ENCODE measurements at places on chromosomes 1 and 21. TPM values are rescaled to one million over a fixed set of nuclear protein-coding genes. Genes with fewer than 3 reads are reported as not detected.

DNA sequence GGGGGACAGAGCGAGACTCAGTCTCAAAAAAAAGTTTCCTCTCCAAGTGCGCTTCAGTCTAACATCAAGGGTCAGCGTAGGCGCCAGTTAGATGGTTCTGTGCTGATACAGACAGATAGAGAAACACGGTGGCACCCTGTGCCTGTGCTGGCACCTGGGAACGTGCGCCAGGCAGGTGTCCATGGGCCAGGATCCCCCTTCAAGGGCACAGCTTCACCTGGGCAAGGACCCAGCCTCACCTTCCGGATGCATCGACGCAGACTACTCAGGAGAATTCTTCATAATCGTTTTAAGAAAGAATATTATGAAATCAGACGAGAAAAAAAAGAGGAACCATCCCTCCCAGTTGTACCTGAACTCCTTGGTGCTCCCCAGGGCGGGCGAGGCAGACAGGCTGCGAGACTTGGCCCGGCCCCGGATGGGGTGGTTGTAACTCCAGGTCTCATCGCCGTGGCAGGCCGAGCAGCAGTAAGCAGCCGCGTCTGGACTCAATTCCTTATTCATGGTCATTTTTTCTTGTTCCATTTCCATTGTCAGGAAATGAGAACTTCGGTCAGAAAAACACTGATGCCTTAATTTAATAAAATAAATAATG, 13.3 kb downstream of the NADK start:
- DNase-seq = peak; percentile 76

Gene HOOK1
- total RNA-seq = not detected

DNA sequence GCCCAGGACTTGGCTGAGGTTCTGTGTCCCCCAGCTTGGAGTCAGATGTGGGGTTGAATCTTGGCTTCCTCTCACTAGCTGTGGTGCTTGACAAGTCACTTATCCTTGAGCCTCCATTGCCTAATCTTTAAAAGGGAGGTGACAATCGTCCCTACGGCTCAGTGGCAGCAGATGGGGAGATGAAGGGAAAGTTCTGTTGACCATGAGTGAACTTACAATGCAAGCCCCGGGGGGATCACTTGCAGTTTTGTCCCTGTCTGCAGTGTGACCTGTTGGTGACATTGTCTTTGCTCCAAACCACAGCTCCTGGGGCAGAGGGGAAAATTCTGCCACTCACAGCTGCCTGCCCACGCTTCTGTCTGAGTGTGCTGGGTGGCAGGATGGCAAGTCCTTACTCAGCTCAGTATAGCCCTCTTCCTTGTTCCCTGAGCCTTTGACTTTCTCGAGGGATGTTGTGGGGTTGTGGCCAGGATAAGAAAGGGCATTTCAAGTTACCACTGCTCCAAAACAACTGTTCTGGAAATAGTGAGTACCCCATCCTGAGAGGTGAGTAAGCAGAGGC, 1.7 kb downstream of the PCSK9 start:
- no peak for DNase-seq

Gene INSRR
- 0.10 TPM for total RNA-seq

GRCh38 chr1:10536133-10536770, 61.5 kb downstream of the PEX14 start:
- DNase-seq = no peak

GRCh38 chr1:238488401-238488800, 597.7 kb upstream of the ZP4 start:
- DNase-seq = no peak

DNA sequence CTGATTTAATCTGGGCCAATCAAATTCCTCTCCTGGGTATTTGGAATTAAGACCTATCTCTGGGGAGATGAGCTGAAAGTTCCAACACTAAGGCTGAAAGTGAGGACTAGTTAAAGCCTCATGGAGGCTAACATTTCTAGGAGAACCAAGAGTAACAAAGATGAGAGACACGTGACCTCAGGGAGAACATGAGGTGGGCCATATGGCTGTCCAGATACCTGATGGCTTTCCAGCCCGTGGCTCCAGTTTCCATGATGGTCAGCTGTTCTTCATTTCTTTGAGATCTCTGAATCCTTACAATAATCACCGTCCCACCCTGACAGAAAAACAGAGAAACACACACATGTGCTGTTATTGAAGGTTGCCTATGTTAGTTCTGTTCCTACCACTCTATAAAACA, 66.1 kb downstream of the LEPR start:
- no peak for DNase-seq

DNA sequence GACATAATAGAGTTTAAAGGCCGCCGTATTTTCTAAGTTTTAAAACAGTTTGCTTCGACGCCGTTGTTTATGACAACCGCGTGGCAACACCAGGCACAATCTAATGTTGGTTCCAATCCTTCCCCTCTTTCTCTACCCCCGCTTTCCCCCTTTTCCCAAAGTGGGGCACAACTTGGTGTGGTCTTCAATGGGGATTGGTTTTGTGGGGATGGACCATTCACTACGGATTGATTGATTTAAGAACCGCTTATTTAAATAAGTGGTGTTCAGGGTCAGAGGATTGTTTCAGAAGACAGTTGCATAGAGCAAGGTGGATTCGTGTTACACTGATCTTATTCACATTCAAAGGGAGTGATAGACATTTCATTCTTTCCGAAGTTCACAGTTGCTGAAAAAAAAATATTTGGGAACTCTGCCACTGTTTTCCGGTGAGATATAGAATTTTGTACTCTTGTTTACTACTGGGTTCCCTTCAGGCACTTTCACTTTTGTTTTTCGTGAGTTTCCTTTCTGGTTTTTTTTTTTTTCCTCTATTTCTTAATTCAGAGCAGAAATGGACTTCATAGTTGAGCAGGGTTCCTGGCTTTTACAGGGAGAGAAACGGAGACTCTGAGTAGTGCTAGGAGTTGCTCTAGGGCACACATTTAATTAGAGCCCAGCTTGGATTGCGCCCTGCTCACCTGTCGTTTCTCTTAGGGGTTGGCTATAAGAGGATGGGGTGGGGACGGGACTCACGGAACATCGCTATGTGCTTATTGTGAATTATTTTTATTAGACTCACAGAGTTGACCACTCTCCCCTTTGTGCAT, 79.6 kb upstream of the AK4 start:
- DNase-seq = no peak

Gene RGS8
- total RNA-seq = not detected

- DNase-seq = no peak
These were observed 30.5 kb upstream of the PADI2 start for GRCh38 chr1:17149771-17150170.

- DNase-seq = no peak
These were observed 345.5 kb downstream of the DISC1 start for GRCh38 chr1:231972111-231972445.

DNA sequence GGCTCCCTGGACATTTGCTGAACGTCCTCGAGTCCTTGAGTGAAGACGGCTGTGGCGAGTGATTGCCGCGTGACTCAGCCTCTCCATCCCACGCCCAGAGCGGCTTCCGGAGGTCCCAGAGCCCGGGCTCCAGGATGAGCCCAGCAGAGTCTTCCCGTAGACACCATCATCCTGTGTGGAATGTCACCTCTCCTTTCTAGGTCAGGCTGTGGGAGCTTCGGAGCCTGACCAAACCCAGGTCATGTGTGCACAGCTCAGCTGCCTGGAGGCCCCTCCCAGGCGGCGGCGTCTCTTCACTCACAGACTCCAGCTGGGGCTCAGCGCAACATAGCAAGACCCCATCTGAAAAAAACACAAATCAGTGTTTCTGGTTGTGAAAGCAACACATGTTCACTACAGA, 38.2 kb downstream of the PRKCZ start:
- DNase-seq = no peak

DNA sequence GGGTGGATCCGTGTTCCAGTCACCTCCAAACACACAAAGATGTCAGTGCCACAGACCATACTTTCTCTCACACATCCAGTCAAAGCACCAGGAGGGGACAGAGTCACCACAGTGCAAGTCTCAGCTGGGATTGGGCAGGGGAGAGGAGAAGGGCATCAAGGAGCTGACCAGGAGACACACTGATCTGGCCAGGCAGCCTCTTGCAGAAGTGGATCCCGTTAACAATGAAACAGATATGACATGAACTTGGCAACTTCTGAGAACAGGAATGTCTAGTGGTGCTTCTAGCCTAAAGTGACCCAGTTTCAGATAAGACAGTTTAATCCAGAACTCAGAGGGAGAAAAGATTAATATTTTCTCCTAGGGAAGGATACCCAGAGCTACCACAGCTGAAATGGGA, 71.0 kb downstream of the HIVEP3 start:
- DNase-seq = no peak

Measured in mesenteric fat pad (tissue), 1 donor.